ENCODE measurements at places on chromosomes 13 and 19.

DNA sequence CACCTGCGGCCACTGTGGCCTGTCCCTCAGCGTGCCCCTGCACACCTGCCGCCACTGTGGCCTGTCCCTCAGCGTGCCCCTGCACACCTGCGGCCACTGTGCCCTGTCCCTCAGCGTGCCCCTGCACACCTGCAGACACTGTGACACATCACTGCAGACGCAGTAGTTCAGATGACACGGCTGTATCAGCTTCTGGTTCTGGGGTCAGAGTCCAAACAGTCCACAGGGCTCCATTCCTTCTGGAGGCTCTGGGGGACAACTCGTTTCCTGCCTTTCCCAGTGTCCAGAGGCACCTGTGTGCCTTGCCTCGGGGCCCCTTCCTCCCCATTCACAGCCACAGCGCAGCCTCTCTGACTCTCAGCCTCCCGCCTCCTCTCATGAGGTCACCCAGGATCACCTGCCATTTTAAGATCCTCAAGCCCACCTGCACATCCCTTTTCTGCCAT lies 5.5 kb downstream of the SF3A2 start:
- DNase-seq, result no peak

DNA sequence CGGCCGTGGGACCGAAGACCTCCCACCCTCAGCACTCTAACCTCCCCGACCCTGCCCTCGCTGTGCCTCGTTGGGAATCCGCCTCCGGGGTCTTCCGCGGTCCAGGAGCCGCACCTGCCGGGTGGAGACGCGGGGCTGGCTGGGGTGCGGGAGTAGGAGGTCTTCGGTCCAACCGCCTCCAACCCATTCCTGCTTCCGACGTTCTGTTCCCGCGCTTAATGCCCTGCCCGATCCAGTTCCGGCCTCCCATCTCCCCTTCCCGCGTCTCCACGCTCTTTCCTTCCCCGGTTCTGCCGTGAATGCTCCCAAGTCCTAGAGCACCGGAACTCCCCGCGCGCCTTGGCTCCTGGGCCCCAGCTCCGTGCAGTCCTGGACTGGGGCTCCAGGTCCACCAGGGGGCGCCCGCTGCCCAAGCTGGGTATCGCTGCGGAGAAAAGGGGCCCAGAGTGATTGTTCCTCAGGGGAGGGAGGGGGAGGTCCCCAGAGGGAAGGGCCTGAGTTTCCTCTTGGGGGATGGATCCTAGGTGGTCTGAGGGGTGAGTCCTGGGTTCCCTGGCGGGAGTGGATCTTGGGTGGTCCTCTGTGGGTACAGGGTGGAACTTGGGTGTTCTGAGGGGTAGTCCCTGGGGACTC lies 14.1 kb upstream of the TNFSF9 start:
- peak; percentile 76 for DNase-seq

DNA sequence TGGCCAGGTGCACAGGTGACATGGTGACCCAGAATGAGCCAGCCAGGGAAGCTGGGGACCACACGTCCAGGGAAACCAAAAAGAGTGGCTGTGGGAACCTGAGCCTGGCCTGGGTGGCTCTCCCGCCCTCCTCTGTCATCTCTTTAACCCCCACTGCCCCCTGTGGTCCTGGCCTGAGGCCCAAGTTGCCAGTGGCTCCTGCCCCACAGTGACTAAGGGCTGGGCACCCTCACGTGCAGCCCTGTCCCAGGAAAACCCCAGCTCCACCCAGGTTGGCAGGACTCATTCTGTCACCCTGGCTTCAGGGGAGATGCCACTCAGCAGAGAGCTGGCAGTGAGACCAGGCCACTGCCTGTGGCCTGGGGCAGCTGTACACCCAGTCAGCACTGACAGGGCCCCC lies 30.6 kb upstream of the ISYNA1 start:
- no peak for DNase-seq

DNA sequence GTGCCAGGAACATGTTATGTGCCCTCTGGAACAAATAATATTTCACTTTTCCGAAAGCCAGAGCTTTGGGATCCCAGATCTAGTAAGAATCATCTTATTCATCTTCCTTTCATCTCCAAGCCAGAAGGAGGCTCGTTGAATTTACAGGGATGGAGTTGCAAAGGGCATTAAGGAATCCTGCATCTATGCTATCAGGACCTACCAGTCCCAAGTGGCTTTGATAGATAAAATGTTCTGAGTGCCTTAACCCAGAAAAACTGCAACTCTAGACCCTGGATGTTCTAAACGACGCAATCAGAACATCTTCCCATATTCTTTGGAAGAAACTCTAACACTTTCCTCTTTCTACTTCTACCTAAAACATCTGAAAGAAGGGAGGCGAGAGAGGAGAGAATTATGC lies 9.2 kb upstream of the EDDM13 start:
- no peak for DNase-seq

GRCh38 chr13:110376120-110376519 lies 69.0 kb downstream of the COL4A2 start:
- no peak for DNase-seq

DNA sequence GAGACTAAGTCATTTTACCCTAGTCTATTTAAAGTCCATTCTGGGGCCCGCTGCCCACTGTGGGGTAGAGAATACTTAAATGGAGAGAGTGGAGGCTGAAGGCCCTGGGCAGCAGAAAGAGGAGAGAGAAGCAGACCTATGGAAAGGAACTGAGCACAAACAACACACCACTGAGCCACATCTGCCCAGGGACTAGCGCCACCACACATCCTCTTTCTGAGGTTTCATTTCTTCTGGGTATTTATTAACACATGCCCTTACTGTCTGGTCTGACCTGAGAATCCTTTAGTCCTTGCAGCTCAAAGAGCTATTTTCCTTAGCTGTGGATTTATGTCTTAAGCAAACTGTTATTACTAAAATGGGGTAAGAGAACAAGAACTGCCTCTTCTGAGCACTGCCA lies 154.0 kb downstream of the NALCN start:
- no peak for DNase-seq

DNA sequence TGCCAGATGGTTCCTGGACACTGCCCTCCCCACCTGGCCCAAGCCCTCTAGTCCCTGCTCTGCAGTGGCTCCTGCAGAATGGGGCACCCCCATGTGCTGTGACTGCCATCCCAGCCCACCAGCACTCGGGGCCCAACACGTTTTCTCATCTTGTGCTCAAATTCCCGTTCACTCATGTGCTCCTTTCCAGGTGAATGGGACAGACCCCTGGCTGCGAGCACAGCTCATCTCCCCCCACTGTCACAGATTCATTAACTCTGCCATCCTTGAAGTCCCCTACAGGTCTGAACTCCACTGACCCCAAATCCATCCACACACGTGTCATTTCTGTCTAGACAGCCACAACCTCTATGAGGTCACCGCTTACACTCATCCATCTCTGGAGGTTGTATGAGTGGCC lies 23.6 kb downstream of the TUBA3C start:
- no peak for DNase-seq

GRCh38 chr13:100658363-100658762 lies 16.2 kb downstream of the TMTC4 start:
- DNase-seq, result no peak

- DNase-seq, result no peak
These were observed 8.4 kb upstream of the HTR2A start for GRCh38 chr13:46905249-46905648.

DNA sequence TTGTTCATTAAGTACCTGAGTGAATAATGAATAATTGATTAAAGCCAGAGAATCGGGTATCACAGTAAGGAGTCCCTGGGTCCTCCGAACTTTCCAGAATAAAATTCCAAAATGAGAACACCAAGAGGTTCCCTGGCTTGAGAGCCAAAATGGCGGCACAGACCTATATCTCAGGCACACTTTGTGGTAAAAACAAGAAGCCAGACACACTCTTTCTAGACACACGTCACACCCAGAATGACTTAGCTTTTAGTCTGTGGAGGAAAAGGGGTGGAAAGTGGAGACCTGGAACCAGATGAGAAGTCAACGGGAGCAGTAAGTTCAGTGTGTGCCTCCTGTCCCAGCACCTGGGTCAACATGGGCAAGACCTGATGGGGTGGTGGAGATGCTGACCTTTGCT lies 8.4 kb downstream of the ARL11 start:
- DNase-seq, result no peak

- DNase-seq, result no peak
These were observed 262.5 kb upstream of the STARD13 start for GRCh38 chr13:33548069-33548468.

- DNase-seq, result no peak
These were observed 72.8 kb downstream of the EFNB2 start for GRCh38 chr13:106462710-106463109.

GRCh38 chr19:4795400-4795799 lies 3.9 kb downstream of the FEM1A start:
- no peak for DNase-seq

- no peak for DNase-seq
These were observed 5.5 kb downstream of the IER2 start for GRCh38 chr19:13155472-13156359.

- no peak for DNase-seq
These were observed 2.0 kb downstream of the SPART start for GRCh38 chr13:36344173-36344572.

- DNase-seq, result no peak
These were observed 31.1 kb downstream of the ZNF146 start for GRCh38 chr19:36246006-36246481.

GRCh38 chr13:26486550-26486949 lies 70.9 kb upstream of the WASF3 start:
- DNase-seq, result no peak

- no peak for DNase-seq
These were observed 301.1 kb downstream of the FGF9 start for GRCh38 chr13:21971662-21972621.

DNA sequence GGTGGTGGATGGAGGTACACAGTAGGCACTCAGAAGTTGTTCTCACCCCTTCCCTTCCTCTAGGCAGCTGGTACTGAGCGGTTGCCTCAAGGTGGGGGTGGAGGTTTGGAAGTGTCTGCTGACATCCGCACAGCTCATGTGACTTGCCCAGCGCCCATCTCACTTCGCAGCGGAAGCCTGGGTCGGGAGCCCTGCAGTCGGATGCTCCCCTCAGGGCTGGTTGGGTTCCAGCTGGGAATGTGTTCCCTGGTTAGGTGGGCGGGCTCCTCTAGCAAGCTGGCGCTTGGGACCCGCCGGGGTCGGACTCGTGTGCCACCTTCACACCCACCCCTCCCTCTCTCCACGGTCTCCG lies 10.2 kb downstream of the PPP1R37 start:
- DNase-seq, result no peak

GRCh38 chr19:17530586-17530985 lies 19.1 kb downstream of the PGLS start:
- no peak for DNase-seq

DNA sequence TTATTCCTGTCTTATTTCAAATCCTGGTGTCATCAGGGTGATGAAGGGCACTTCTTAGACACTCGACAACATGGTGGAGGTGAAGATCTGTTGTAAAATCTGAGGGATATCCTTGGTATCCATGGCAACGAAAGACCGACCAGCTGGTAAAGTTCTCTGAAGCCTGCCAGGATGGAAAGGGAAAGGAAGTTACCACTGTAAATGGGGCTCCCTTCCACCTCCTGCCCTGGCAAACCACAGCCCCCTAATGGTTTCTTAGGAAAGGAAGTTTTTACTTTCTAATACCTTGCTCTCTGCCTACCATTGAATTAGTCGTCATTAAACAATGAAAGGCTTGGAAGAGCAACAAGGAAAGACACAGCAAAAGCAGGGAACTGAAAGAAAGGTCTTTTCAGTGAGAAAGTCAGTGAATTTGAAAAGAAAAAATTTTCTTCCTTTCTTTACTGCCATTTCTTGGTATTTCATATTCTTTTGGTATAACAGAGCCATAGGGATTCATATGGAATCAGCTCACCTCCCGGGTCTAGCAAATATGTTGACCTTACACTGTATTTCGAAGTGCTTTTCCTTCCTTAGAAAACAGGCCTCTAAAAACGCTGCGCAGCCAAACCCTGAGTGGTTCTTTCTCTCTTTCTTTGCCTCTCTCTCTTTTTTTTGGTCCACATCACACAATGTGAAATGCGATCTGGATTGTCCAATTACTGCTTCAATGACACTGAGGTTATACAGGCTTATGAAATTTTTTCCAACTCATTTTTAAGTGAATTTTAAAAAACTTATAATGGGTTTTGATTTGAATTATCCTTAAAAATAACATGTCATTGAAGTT lies 111.0 kb downstream of the RGCC start:
- no peak for DNase-seq

DNA sequence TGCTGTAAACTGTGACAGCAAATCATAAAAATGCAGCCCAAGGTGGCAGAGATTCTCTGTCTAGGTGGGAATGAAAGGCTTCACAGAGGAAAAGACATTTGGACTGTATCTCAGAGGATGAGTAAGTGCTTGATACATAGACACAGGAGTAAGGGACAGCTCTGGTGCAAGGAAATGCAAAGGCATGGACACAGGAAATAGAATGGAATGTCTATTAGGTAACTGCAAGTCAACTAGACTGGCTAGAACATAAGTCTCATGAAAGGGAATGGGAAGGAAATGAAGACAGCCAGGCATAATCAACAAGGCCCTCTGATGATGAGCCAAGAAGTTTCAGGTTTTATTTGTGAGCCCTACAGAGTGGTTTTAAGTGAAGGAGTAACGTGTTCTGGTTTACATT lies 321.7 kb downstream of the SUCLA2 start:
- no peak for DNase-seq

DNA sequence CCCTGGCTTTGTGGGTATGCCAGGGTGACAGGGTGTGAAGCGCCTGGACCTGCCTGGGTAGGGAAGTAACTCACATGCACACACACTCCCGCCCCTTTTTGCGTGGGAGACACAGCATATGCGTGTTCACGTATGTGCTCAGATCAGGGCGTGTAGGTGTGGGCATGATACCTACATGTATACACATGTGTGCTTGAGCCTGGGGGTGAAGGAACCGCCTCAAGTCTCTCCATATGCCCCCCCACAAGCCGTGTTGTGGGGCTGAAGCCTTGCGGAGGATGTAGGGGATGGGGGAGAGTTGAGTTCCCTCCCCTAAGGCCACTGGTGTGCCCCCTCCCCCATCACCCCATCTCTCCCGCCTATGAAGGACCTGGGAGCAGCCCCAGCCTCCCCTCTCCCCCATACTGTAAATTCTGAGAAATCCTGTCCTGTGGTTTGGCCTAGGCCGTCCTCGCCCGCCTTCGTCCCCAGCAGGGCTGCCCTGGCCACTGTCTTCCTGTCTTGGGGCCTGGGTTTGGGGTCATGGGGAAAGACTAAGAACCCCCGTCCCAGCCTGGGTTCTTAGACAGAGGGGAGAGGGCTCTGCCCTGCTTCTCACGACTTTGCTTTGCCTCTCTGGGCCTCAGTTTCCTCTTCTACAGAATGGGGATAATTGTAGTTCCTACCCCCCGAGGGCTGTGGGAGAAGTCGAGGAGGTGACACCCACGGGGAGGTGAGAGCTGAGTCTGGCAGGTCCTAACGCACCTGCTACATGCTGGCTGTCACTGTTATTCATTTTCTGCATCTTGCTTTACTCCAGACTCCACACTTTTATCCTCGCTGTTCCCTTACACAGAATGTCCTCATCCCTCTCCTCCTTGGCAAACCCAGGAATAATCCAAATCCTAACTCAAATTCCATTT lies 14.3 kb downstream of the ACTL9 start:
- no peak for DNase-seq
